Fibroblast of gingiva (primary cell): ENCODE measurements at places on chromosomes 13 and 19.

GRCh38 chr13:40333226-40333625, 333.2 kb downstream of the FOXO1 start:
- no peak for DNase-seq

DNA sequence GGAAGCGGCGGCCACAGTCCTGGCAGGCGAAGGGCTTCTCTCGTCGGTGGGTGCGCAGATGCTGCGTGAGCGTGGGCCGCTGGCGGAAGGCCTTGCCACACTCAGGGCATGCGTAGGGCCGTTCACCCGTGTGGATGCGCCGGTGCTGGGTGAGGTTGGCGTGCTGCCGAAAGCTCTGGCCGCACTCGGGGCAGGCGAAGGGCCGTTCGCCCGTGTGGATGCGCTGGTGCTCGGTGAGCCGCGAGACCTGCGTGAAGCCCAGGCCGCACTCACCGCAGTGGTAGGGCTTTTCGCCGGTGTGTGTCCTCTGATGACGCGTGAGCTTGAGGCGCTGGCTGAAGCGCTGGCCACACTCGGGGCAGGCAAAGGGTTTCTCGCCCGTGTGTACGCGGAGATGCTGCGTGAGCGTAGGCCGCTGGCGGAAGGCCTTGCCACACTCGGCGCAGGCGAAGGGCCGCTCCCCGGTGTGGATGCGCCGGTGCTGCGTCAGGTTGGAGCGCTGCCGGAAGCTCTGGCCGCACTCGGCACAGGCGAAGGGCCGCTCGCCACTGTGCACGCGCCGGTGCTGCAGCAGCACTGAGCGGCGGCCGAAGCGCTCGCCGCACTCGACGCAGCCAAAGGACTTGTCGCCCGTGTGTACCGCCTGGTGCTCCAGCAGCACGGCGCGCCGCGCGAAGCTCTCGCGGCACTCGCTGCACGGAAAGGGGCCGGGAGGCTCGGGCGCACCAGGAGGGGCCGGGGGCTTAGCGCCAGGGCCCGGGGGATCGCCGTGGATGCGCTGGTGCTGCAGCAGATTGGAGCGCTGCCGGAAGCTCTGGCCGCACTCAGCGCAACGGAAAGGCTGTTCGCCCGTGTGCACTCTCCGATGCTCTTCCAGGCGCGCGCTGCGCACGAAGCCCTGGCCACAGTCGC, 4.0 kb upstream of the UBE2M start:
- peak; percentile 29 for DNase-seq

DNA sequence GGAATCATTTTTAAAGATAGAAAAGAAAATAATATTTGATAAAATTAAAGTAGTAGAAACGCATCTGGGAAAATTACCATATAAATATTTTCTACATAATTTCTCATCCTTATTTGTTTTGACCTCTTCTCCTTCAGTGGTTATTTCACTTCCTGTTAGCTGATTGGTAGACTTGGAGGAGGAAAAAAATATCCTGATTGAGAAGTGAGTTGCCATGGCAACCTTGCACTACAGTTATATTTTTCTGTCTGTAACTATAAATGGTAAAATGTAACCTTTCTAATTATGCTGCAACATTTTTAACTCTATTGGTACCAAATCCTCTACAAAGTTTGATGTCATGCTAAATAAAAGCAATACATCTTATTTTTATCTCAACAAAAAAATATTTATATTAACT, 45.2 kb downstream of the SCEL start:
- no peak for DNase-seq

- no peak for DNase-seq
These were observed 210.9 kb downstream of the NALCN start for GRCh38 chr13:101205408-101205807.

DNA sequence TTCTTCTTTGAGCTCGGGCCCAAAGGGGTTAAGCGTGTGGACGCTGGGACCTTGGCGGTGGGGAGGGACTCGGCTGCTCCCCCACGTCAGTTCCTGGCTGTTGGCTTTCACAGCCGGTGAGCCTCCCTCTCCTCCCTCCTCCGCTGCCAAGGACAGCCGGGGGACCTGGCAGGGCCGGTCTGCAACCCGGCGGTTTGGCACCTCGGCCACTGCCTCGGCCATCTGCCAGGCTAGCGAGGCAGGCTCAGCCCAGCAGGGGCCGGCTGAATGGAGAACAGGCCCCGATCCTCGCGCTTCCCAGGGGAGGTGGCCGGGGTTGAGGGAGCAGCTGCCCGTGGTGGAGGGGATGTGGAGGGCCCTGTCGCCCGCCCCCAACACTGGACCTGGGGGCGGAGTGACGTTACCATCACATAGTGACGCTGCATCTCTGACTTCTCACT, 5.0 kb downstream of the TLE5 start:
- peak; percentile 75 for DNase-seq

- peak; percentile 95 for DNase-seq
These were observed 15.3 kb downstream of the GADD45B start for GRCh38 chr19:2491130-2491801.

DNA sequence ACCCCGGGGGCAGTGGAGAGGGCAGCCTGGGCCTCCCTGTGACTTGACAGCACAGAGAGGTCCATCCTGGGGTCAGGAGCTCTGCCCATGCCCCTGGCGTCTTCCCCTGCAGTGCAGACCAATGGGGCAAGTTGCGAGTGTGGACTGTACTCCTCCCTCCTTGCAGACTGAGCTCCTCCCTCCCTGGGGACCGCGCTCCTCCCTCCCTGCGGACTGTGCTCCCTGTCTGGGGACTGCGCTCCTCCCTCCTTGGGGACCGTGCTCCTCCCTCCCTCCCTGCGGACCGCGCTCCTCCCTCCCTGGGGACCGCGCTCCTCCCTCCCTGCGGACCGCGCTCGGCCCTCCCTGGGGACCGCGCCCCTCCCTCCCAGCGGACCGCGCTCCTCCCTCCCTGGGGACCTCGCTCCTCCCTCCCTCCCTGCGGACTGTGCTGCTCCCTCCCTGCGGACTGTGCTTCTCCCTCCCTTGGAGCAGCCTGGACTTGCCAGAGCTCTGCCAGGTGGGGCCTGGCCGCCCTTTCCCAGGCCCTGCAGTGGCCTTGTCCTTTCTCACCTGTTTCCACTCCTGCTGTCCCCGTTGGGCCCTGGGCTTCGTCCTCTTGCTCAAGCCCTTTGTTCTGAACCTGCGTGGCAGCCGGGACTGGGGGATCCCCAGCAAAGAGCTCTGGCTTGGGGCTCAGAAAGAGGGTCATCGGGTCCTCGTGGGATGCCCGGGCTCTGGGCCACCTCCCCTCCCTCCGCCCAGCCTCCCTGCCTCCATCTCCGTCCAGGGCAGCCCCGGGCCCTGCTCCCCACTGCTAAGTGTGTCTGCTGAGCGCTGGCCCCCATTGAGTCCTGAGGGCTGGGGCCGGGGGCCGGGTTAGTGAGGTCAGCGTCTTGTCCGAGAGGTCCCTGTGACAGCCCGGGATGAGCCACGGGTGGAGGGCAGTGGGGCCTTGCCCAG, 6.8 kb downstream of the GAMT start:
- no peak for DNase-seq

DNA sequence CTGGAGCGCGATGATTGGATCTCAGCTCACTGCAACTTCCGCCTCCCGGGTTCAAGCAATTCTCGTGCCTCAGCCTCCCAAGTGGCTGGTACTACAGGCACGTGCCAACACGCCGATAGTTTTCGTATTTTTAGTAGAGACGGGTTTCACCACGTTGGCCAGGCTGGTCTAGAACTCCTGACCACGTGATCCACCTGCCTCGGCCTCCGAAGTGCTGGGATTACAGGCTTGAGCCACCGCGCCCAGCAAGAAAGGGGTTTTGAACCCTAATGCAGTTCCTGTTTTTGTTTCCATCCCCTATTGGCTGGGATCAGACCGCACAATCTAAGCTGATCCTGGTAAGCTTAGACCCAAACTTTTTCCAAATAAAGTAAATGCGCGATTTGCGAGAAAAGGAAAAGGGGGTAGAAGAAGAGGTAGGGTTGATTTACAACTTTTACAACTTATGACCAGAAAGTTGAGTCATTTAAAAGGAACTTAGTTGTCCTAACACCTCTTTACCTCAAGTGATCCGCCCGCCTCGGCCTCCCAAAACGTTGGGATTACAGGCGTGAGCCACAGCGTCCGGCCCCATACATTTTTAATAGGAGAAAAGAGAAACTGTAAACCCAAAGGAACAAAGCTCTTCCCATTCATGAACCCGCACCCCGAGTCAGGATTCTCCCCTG, 764 bp downstream of the ZNF626 start:
- no peak for DNase-seq
